ENCODE measurements at places on chromosomes 5 and 9. TPM values are rescaled to one million over a fixed set of nuclear protein-coding genes. Genes with fewer than 3 reads are reported as not detected.

DNA sequence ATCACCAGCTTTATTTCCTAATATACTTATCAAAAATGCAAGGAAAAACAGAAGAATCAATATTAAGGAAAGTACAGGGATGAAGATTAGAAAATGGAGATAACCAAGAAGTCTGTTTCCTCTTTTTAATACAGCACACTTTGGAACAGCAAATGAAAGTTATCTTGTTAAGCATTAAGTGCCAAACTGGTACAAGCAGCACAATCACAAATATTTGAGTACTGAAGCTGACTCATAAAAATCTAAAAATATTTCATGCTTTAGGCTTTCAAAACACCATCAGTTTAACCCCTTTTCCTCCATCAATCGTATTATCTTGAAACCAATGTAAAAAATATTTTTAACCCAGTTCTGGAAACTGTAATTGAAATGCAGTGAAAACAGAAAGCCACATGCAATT is 2.7 kb downstream of the FBXW11 start:
- no peak for DNase-seq
- peaks cover 72% of the 10 kb centered on the region for H3K4me1 ChIP-seq
- H3K36me3 ChIP-seq, result no peaks in the 10 kb centered on the region
- no peak overlapping the region for H3K4me3 ChIP-seq
- H3K27ac ChIP-seq, result no peak overlapping the region

DNA sequence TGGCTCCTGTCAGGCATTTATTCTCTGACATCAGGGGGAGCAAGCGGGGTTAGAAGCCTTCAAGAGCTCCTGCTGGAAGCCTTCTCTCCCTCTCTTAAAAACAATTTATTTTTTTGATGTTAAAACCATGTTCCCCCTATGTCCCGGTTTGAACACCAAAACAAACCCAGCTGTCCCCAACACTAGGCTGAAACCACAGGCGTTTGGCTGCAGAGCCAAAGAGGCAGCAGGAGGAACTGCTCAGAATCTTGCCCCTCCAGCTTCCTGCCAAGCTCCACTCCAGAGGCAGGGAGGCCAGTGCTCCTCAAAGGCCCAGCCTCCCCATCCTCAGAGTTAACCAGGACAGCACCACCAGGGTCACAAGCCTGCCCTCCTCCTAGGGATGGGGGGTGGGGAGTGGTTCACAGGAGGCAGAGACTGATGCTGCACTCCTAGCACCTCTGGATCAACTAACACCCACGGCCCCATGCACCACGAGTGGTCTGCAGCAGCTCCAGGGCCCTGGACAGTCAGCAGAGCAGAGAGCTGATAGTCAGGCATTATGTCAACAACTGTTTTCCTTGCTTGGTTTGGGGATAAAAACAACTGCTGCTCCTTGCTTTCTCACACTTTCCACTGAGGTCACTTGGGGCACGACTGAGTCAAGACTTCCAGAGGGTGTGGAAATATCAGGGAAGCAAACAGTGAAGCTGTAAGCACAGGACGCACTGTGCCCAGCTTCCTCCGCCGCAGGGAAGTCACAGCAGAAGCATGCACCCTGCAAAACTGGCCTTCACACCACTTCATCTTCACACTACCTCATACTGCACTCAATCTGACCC is 96.5 kb upstream of the ADRA1B start:
- no peak overlapping the region for H3K4me3 ChIP-seq
- H3K27ac ChIP-seq, result no peak overlapping the region
- peaks cover 4% of the 10 kb centered on the region for H3K27me3 ChIP-seq
- DNase-seq, result no peak

DNA sequence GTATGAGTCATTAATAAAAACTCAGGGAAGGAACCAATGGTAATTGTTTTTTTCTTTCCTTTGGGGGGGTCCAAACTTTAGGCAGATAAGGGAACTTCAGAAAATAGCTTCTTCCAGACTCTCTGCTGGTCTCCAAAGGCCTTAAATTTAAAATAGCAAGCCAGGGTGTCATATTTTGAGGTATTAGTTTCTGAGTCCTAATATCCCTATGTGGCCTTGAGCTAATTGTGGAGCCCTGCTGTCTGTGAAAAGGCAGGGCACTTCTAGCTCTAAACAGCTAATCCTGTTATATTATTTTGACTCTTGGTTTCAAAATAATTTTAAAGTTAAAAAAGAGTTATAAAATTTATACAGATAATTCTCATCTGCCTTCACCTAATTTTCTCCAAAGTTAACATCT is 195.7 kb upstream of the PPP1R2B start:
- peaks cover 9% of the 10 kb centered on the region for H3K27me3 ChIP-seq
- no peak for DNase-seq
- H3K4me1 ChIP-seq, result no peaks in the 10 kb centered on the region
- no peak overlapping the region for H3K4me3 ChIP-seq
- no peak overlapping the region for H3K27ac ChIP-seq

Gene ZFP37
- 2.6 TPM for total RNA-seq

Gene FNBP1
- 156 TPM for total RNA-seq

Gene PCDHB4
- total RNA-seq, result not detected

Gene GABRA1
- not detected for total RNA-seq

- no peaks in the 10 kb centered on the region for H3K36me3 ChIP-seq
- no peaks in the 10 kb centered on the region for H3K4me1 ChIP-seq
- DNase-seq, result no peak
- H3K27me3 ChIP-seq, result no peaks in the 10 kb centered on the region
Observed at GRCh38 chr9:85024374-85024773, 354.8 kb downstream of the NTRK2 start.

DNA sequence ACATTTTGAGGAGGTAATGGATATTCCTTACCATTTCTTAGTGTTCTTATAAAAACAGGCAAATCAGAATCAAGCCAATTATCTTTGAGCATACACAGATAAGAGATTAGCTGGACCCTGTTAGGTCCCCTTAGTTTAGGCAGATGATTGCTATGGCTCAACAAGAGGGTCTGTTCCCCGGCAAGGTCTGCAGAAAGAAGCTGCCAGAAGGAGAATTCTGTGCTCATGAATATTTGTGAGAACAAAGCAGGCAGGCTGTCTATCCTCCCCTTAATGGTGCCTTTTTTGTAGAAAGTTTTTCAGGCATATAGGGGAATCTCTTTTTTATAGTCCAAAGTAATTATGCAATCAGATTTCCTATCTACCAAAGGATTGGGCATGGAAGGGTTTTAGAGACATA is 27.5 kb downstream of the CAVIN4 start:
- no peak for DNase-seq
- H3K4me3 ChIP-seq, result no peak overlapping the region
- H3K27me3 ChIP-seq, result no peaks in the 10 kb centered on the region
- H3K4me1 ChIP-seq, result peaks cover 2% of the 10 kb centered on the region
- H3K36me3 ChIP-seq, result no peaks in the 10 kb centered on the region

DNA sequence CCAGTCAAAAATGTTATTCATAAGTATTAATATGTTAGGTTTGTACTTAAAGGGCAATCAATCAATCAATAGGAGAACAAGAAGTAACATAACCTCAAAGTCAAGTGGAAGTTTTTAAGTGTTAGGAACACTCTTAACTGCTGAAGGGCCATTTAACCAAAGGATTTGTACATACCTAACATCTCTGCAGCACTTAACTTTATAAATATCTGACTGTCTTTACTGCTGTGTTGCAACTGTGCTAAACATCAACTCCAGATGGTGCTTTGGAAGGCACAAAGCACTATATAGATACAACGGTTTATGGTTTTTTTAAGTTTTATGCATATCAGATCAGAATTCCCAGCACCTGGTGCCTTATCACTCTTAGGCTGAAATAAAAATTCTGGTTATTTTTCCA is 604.9 kb upstream of the PTGER4 start:
- no peak overlapping the region for H3K27ac ChIP-seq
- no peaks in the 10 kb centered on the region for H3K36me3 ChIP-seq
- DNase-seq, result no peak
- H3K27me3 ChIP-seq, result peaks cover under 1% of the 10 kb centered on the region
- H3K4me3 ChIP-seq, result no peak overlapping the region
- H3K4me1 ChIP-seq, result no peaks in the 10 kb centered on the region

GRCh38 chr5:178319541-178320041 is 87.0 kb upstream of the PHYKPL start:
- H3K4me1 ChIP-seq, result no peaks in the 10 kb centered on the region
- H3K27ac ChIP-seq, result no peak overlapping the region
- H3K27me3 ChIP-seq, result no peaks in the 10 kb centered on the region
- DNase-seq, result no peak

GRCh38 chr5:56012281-56012963 is 17.7 kb upstream of the IL6ST start:
- peak overlapping the region; percentile 76 for H3K27ac ChIP-seq
- H3K27me3 ChIP-seq, result no peaks in the 10 kb centered on the region
- peak overlapping the region; percentile 57 for H3K4me3 ChIP-seq
- no peaks in the 10 kb centered on the region for H3K36me3 ChIP-seq
- DNase-seq, result peak; percentile 71
- peaks cover 29% of the 10 kb centered on the region for H3K4me1 ChIP-seq

- H3K36me3 ChIP-seq, result peaks cover 91% of the 10 kb centered on the region
- H3K27ac ChIP-seq, result no peak overlapping the region
- no peak overlapping the region for H3K4me3 ChIP-seq
- DNase-seq, result no peak
Observed at GRCh38 chr9:136456258-136456657, 16.6 kb upstream of the INPP5E start.

- peak overlapping the region; percentile 96 for H3K27ac ChIP-seq
- H3K36me3 ChIP-seq, result no peaks in the 10 kb centered on the region
- H3K4me1 ChIP-seq, result peaks cover 70% of the 10 kb centered on the region
- H3K27me3 ChIP-seq, result no peaks in the 10 kb centered on the region
- peak overlapping the region; percentile 100 for H3K4me3 ChIP-seq
- no peak for DNase-seq
Observed at GRCh38 chr9:2019723-2020122, 4.6 kb downstream of the SMARCA2 start.

- H3K27ac ChIP-seq, result no peak overlapping the region
- no peak overlapping the region for H3K4me3 ChIP-seq
- peaks cover 2% of the 10 kb centered on the region for H3K27me3 ChIP-seq
- DNase-seq, result no peak
- no peaks in the 10 kb centered on the region for H3K36me3 ChIP-seq
Observed at GRCh38 chr9:76366275-76366674, 28.0 kb downstream of the RFK start.

DNA sequence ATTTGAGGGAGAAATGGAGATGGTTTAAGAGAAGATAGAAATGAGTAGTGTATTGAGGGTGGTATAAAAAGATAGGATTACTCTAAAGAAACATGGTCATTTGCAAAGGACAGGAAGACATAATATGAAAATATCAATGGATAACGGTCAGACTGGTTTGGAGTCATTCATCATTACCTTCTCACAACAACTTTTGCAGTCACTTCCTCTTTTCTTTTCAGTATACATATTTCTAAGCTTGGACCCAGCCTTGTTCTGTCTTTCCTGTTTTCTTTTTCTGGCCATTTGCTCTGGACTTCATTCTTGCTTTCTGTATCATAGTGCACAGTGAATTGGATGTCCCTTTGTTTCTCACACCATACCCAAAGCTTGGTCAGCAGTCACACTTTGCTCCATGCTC is 966.5 kb upstream of the TYRP1 start:
- DNase-seq, result no peak
- no peaks in the 10 kb centered on the region for H3K27me3 ChIP-seq
- H3K27ac ChIP-seq, result no peak overlapping the region
- no peak overlapping the region for H3K4me3 ChIP-seq
- H3K4me1 ChIP-seq, result no peaks in the 10 kb centered on the region
- H3K36me3 ChIP-seq, result no peaks in the 10 kb centered on the region

Gene SLC6A3
- 0.27 TPM for total RNA-seq

Gene PCDHA1
- not detected for total RNA-seq

GRCh38 chr9:94973451-94973941 is 247.0 kb downstream of the AOPEP start:
- no peaks in the 10 kb centered on the region for H3K27me3 ChIP-seq
- no peak overlapping the region for H3K27ac ChIP-seq
- no peaks in the 10 kb centered on the region for H3K4me1 ChIP-seq
- peaks cover 8% of the 10 kb centered on the region for H3K36me3 ChIP-seq
- DNase-seq, result no peak
- H3K4me3 ChIP-seq, result no peak overlapping the region

DNA sequence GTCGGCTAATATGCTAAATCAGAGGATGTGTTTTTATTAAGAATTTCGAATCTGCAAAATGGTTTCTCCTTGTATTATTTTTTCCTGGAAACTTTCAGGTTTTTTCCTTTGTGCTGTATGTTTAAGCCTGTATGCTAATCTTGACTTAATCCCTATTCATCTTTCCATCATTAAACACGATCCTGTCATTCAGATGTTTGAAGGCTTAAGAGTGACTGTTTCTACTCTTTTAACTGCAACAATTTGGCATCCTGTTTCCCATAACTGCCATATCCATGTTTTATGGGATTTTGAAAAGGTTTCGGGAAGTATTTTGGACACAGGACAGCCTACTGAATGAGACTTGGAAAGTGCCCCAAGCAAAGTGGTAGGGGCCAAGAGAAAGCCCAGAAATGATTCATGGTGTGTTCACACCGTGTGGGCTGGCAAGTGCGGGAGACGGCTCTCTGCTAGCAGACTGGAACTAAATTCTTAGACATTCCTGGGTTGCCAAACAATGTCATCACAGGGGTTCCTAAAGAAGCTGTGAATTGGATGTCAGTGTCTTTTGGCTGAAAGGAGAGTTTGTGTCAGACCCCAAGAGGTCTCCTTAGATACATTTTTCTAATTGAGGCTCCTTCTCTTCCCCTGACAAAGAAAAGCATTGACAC is 125.4 kb upstream of the ADAMTS16 start:
- no peak for DNase-seq
- H3K27me3 ChIP-seq, result peaks cover 11% of the 10 kb centered on the region
- H3K36me3 ChIP-seq, result no peaks in the 10 kb centered on the region
- H3K27ac ChIP-seq, result no peak overlapping the region
- H3K4me3 ChIP-seq, result no peak overlapping the region

DNA sequence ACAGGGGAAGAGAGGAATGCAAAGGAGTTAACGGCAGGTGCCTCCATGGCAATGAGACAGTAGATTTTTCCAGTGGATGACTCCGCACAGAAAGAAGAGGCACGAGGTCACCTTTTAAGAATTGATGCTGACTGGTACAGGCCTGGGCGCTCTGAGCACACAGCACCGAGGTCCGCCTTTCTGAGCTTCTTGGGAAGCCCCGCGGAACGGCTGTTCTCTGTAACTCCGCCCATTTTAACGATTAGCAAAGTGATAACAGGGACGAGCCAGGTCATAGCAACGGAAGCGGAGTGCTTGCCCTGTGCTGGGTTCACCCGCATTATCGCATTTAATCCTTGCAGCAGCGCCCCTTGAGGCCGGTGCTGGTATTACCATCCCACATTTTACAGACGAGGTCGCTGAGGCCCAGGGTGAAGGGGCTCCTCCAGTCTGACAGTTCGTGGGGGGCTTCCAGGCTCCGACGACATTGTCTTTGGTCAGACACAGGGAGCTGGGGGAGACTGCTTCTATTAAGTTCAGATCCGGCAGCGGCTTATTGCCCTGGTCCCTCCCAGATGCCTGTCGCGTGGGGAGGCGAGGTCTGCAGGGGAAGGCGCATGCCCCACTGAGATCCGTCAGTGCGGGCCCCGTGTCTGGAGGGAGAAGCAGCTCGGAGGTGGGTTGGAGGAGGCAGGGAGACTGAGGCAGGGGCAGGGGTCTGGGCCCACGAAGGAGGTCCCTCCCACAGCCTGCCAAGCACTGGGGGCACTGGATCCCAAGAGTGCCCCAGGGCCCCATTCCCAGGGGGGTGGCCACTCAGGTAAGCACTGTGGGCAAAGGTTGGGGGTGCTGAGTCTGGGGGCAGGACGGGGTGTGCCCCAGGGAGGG is 22.3 kb upstream of the HMCN2 start:
- H3K27ac ChIP-seq, result no peak overlapping the region
- H3K4me1 ChIP-seq, result peaks cover 26% of the 10 kb centered on the region
- no peaks in the 10 kb centered on the region for H3K36me3 ChIP-seq
- peak overlapping the region; percentile 71 for H3K4me3 ChIP-seq
- peak; percentile 76 for DNase-seq

- no peaks in the 10 kb centered on the region for H3K36me3 ChIP-seq
- DNase-seq, result no peak
- no peak overlapping the region for H3K27ac ChIP-seq
- H3K4me1 ChIP-seq, result no peaks in the 10 kb centered on the region
- no peak overlapping the region for H3K4me3 ChIP-seq
Observed at GRCh38 chr5:148978370-148979082, 84.3 kb downstream of the SH3TC2 start.

Gene CNTNAP3
- not detected for total RNA-seq

Measured in naive thymus-derived CD8-positive, alpha-beta T cell (primary cell).